Stimulated activated CD4-positive, alpha-beta T cell treated with anti-CD3 and anti-CD28 coated beads, TNF-alpha, amount 100 ng/mL, for 24 hours (primary cell): ENCODE measurements at places on chromosomes 7 and 10.

DNA sequence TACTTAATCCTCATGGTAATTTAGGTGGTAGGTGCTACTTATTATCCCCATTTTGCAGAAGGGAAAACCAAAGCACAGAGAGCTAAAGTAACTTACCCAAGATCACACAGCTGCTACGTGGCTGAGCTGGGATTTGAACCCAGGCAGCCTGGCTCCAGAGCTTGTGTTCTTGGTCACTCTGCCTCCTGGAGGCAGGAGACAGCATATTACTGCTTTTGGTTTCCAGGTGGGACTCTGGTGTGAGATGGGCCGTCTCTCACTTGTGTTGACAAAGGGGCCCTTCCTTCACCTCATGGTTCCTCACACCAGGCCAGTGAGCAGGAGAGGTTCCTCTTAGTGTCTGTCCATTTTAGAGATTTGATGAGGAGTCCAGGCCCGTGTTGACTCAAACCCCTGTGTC, 79.8 kb upstream of the PPIF start:
- no peak for DNase-seq

DNA sequence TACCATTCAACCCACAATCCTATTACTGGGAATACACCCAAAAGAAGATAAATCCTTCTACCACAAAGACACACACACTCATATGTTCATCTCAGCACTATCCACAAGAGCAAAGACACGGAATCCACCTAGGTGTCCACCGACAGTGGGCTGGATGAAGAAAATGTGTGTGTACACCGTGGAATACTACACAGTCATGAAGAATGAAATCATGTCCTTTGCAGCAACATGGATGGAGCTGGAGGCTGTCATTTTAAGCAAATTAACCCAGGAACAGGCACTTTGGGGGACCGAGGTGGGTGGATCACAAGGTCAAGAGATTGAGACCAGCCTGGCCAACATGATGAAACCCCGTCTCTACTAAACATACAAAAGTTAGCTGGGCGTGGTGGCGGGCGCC, 8.3 kb upstream of the FOXL3 start:
- DNase-seq = no peak

DNA sequence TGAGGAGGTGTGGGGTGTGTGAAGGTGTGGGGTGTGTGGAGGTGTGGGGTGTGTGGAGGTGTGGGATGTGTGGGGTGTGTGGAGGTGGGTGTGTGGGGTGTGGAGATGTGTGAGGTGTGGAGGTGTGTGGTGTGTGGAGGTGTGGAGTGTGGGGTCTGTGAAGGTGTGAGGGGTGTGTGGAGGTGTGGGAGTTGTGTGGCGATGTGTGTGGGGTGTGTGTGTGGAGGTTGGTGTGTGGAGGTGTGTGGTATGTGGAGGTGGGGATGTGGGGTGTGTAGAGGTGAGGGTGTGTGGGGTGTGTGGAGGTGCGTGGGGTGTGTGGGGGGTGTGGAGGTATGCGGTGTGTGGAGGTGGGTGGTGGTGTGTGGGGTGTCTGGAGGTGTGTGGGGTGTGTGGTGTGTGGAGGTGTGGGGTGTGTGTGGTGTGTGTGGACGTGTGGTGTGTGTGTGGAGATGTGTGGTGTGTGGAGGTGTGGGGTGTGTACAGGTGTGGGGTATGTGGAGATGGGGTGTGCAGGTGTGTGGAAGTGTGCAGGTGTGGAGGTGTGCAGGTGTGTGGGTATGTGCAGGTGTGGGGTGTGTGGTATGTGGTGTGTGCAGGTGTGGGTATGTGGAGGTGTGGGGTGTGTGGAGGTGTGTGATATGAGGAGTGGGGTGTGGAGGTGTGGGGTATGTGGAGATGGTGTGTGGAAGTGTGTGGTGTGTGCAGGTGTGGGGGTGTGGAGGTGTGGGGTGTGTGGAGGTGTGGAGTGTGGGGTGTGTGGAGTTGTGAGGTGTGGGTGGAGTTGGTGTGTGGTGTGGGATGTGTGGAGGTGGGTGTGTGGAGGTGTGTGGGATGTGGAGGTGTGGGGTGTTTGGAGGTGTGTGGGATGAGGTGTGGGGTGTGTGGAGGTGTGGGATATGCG, 34.5 kb downstream of the SPDYE17 start:
- DNase-seq = no peak

DNA sequence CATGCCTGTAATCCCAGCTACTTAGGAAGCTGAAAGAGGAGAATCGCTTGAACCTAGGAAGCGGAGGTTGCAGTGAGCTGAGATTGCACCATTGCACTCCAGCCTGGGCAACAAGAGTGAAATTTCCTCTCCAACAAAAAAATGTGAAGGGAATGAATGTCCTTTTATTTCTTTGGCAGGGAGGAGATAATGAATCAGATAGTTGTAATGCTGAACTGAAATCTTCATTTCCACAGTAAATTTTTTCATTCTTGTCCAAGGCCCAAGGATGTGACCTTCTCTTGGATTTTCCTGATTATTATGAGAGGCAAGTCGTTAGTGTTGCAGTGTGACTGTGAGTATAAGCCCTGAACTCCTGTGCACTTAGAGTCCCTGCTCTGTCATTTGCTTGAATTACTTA, 13.6 kb downstream of the STAMBPL1 start:
- DNase-seq = no peak

DNA sequence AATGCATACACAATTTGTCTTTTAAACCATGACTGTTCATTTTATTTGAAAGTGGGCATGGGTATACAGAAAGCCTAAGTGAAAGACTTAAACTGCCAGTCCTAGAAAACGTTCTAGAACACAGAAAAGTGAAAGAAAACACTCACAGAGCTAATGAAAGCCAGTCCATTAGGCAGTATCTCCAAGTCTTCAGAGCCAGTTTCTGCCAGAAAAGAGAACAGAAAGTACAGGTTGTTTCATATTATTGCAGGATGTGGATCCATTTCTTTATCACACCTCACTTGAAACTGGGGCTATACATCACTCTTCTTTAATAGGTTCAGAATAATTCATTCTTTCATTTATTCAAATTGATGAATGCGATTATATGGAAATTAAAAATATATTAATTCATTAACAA, 7.7 kb downstream of the PON1 start:
- no peak for DNase-seq

GRCh38 chr10:98482096-98482495, 35.4 kb upstream of the HPS1 start:
- no peak for DNase-seq

- no peak for DNase-seq
Observed at GRCh38 chr7:131649003-131649541, 92.6 kb upstream of the PODXL start.

DNA sequence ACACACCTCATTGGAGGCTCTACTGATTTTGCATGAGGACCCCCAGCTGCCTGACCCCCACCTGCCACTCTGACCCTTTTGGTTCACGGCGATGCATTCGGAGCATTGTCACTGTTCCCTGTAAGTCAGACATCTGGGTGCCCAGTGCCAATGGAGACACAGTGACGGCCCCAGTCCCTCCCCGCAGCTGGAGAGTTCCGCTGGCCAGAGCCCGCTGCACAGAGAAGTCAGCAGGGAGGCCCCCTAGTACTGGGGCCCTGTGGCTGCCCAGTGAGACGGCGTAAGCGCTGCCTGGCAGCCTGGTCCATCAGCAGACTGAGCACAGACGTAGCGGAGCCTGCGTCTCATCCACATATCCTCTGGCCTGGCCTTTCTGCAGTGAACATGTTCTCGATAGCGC, 77.5 kb downstream of the NKX6-2 start:
- DNase-seq = no peak

DNA sequence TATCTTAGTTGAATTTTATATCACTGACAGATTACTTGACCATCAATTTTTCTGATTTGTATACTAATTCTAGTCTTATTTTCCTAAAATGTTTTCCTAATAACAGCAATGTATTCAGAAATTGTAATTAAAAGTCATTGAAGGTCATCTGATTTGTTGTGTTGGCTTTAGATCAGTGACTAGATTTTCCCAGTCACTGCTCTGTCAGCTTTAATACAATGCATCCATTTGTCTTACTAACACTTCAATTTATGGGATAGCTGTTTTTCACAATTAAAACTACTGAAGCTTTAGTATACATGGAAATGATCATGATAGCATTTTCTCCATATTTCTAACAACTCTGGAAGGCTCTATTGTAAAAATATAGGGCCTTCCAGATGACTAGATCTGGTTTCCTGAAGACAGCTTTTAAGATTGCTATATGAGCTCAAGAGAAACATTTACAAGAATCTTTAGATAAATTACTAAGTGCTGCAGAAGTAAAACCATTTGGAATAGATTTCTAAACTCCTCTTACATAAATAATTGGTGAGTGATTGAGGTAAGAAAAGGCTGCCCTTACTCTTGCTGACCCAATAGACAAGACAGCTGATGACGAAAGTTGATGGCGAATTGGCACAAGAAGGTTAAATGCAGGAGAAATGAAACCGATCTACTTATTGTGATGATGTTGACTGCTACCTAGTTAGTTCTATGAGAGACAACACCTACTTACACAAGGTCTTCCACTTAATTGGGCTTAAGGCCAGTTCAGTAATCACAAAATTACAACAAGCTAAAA, 74.1 kb downstream of the LRRTM3 start:
- DNase-seq = no peak

DNA sequence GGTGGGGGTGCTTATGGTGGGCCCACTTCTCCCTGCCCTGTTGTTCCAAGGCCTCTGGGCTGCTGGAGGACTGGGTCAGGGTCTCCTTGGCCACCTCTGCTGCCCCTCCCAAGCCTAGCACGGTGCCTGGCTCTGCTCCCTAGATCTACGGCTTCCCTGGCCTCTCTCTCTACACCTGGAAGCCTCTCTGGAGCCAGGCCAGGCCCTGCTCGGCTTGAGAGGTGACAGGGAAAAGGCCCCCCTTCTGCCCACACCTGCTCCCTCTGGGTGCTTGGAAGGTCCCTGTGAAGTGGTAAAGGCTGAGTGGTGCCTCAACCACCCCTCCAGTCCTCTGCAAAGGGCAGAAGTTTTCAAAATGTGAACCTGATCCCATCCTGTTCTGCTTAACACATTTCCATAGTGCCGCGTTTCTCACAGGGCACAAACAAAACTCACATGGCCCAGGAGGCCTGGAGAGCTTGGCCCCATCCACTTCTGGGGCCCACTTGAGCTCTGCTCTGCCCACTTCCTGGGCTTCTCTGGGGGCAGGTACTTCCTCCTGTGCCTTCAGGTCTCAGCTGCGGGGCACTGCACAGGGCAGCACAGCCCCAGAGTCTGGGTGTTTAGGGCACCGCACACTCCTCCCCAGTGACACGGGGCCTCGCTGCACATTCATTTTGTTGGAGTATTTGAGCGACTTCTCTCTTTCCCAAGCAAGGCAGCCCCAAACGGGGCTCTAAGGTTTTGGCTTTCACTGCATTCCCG, 169.9 kb downstream of the PIP4K2A start:
- no peak for DNase-seq
